ENCODE measurements at places on chromosomes 3 and 15. TPM values are rescaled to one million over a fixed set of nuclear protein-coding genes. Genes with fewer than 3 reads are reported as not detected.

- peak; percentile 99 for ATAC-seq
Observed at GRCh38 chr3:108305484-108306172, 9.3 kb downstream of the HHLA2 start.

DNA sequence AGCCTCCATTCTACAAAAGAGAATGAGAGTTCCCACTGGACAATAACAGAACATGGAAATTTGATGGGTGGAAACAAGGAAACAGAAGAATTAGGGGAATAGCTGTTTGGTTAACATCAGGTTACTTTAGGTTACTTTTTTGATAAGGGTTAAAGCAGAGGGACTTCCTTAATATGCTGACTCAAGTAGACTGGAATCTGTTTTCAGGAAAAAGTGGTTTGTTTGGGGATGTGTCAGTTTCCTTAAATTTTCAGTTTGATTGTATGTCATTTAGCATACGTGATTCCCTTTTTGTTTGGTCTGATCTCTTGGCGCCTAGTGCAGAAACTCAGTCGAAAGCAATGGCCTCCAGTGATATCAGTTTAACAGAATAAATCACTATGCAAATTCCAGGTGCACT, 411.8 kb upstream of the GRM7 start:
- no peak for ATAC-seq

- ATAC-seq, result peak; percentile 50
Observed at GRCh38 chr3:31290046-31290445, 242.7 kb upstream of the STT3B start.

GRCh38 chr3:153284282-153284938, 122.4 kb downstream of the RAP2B start:
- ATAC-seq, result peak; percentile 78

DNA sequence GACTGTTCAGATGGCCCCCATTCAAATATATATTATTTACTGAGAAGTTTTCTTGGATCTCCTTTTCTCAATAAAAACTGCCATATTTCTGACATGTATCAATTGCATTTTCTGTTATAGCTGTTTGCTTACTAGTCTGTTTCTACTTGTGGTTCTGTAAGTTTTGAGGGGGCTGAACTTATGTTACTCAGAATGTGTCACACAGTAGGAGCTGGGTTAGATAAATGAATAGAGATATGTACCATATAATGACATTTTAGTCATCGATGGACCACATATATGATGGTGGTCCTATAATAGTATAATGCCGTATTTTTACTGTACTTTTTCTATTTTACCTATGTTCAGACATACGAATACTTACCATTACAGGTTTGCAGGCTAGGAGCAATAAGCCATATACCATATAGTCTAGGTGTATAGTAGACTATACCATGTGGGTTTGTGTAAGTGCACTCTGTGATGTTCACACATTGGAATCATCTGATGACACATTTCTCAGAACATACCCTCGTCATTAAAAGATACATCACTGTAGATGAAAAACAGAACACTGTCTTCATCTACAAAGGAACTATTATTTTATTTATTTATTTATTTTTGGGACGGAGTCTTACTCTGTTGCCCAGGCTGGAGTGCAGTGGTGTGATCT, 22.3 kb downstream of the PPP4R2 start:
- ATAC-seq, result no peak

The ARRDC4 gene
- total RNA-seq, result 2.9 TPM

The PCOLCE2 gene
- 0.36 TPM for total RNA-seq

The TPRG1 gene
- total RNA-seq, result 30.4 TPM

DNA sequence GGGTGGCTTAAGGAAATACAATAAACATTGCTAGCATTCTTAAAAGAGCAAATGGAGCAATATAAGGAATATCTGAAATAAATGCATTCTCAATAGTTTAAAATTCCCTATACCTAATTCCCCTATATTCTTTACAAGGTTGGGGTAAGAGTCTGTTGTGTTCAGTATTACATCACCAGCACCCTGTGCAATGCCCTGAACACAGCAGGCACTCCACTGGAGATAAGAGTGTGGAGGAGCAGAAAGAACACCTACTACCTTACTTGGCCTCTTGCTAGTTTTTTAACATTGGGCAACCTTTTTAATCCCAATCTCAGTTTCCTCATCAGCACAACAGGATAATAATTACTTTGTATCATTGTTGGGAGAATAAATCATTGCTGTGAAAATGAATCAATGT, 140.2 kb upstream of the PLXND1 start:
- no peak for ATAC-seq

The MLF1 gene
- total RNA-seq, result 2.6 TPM

The GHSR gene
- not detected for total RNA-seq

DNA sequence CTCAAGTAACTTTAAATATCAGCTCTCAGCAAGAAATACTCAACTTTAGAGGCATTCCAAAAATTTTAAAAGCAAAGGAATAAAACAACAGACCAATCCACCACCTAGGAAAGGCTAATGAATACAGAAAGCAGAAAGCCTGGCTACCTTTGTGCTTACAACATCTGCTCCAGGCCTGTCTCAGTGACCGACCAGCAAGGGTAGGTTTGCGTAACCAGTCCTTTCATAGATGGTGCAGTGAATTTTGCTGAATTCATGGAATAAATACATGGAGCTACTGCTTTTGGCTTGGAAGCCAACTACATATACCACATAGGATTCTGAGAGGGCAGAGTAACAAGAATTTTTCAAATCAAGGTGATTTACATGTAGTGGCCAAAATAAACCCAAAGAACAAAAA, 27.2 kb downstream of the ETV5 start:
- ATAC-seq, result no peak

The SLC22A14 gene
- 0.24 TPM for total RNA-seq

- peak; percentile 86 for ATAC-seq
Observed at GRCh38 chr3:83011481-83011880, 1250.0 kb upstream of the GBE1 start.

- no peak for ATAC-seq
Observed at GRCh38 chr3:37137516-37137915, 36.9 kb downstream of the LRRFIP2 start.

The EPM2AIP1 gene
- 8.5 TPM for total RNA-seq

The TMC3 gene
- not detected for total RNA-seq

DNA sequence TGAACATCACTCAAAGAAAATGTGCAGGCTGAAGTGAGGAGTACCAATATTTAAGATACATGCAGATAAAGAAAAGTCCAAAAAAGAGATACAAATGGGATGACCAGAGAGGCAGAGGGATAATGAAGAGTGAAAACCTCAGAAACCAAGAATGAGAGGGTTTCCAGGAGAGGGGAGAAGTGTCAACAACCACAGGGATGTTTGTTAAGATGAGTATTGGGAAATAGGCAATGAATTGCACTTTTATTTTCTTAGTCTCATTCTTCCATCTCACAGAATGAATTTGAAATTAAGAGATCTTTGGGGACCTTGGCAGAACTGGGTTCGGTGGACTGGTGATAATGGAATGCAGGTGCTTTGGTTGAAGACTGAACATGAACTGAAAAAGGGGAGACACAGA, 102.5 kb downstream of the ECT2 start:
- no peak for ATAC-seq

- no peak for ATAC-seq
Observed at GRCh38 chr15:48230498-48230897, 24.4 kb downstream of the SLC12A1 start.

The PLCB2 gene
- 4.2 TPM for total RNA-seq

DNA sequence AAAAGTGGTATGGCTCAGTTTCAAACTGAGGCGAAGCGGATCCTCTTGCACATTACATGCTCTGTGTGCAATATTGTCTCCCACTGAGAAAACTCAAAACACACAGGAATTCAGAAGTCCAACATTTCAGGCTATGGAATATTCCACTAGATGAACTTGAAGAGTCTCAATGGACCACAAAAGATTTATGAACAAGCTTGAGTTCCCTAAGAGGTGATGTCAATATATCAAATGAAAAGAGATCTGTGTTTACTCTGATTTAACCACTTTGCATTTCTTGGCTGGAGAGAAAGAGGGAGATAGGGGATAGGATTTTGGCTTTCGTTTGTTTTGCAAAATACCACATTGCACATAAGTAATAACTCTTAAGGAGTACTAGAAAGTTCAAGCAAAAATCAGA, 20.3 kb downstream of the PDZRN3 start:
- ATAC-seq, result no peak

DNA sequence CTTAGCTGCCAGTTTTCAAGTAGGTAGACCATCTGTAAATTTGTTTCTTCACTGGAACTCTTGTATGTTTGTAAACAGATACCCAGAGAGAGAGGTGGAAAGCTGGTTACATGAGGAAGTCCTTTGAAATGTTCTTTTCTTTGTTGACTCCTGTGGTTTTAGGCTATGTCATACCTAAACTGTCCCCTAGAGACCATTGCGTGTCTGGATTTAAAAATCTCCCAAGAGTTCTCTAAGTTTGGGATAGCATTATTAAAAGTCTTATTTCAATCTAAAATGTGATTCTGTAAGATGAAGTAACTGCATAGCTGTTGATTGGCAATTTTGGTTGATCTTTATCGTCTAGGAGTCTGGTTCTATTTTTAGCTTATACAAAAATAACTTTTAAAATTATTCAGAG, 127.2 kb downstream of the GHSR start:
- ATAC-seq, result no peak

The TYRO3 gene
- 13.4 TPM for total RNA-seq

DNA sequence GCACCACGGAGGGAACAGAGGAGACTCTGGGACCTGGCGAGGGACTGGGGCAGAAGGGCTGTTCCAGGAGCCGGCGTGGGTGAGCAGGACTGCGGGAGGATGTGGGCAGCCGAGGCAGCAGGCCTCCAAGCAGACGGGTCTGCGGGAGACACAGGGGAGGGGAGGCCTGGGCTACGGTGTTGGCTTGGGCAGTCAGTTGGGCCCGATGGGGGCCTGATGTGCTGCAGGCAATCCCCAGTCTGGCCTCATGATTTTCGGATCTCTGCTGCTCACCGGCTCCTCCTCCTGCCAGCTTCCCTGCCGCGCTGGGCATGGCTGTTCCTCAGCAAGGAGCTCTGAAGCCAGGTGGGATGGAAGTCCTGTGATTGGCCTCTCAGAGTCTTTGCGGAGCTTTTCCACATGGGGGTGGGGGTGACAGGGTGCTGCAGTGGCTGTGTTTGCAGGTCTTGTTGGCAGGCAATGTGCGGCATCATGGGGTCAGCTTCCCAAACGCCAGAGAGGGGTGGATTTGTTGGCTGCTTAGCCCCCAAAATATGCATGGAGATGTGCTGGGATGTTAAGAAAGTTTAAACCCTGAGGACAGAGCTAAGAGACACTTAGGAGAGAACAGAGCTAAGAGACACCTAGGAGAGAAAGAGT, 19.3 kb downstream of the MINAR1 start:
- ATAC-seq, result no peak

The CHRM5 gene
- total RNA-seq, result not detected

GRCh38 chr15:42695527-42696071, 41.3 kb downstream of the CDAN1 start:
- ATAC-seq, result no peak

DNA sequence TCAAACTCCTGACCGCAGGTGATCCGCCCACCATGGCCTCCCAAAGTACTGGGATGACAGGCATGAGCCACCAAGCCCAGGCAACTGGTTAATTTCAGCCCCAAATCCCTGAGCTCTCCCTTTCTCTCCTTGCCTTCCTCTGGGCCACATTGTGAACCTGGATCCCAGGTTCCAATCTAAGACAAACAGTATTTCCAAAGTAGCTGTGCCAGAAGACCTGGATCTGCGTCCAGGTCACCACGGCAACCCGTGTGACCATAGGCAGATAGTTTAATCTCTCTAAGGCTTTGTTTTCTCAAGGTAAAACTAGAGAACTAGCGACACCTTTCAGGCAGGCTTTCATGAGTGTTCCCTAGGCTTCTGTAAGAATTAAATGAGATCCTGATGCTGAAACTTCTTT, 5.9 kb upstream of the RBPMS2 start:
- no peak for ATAC-seq

DNA sequence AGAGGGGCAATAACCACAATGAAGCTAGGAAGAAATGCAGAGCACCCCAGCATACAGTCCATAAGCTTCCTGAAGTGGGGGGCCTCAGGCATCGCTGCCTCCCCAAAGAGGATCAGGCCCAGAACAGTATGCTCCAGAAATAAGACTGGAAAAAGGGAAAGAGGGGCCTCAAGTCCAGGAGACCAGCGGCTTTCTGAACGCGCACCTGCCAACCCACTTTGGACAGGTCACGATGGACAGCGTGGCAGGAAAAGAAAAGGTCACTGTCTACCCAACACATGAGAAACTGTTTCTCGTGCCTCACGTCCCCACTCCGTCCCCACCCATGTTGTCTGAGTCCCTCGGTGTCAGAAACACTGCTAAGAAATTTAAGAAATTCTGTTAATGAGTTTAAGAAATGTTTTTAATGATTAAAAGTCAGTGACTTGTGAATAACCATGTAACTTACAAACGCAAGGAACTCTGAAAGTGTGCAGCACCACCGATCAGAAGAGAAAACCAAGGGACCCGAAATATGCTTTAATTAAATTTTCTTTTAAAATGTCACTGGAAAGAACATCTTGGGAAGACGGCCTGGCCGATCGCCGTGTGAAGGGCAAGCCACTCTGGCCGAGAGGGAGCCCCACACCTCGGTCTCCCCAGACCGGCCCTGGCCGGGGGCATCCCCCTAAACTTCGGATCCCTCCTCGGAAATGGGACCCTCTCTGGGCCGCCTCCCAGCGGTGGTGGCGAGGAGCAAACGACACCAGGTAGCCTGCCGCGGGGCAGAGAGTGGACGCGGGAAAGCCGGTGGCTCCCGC, 1.7 kb upstream of the PPARG start:
- ATAC-seq, result peak; percentile 27

The SLC22A13 gene
- 0.64 TPM for total RNA-seq

- ATAC-seq, result no peak
Observed at GRCh38 chr15:40338041-40338657, 2.6 kb downstream of the CCDC9B start.

All from esophagus mucosa (tissue), 1 donor.